ENCODE measurements at places on chromosomes 3 and 15.

GRCh38 chr3:102224171-102224570 lies 210.6 kb upstream of the ZPLD1 start:
- peak; percentile 9 for DNase-seq

DNA sequence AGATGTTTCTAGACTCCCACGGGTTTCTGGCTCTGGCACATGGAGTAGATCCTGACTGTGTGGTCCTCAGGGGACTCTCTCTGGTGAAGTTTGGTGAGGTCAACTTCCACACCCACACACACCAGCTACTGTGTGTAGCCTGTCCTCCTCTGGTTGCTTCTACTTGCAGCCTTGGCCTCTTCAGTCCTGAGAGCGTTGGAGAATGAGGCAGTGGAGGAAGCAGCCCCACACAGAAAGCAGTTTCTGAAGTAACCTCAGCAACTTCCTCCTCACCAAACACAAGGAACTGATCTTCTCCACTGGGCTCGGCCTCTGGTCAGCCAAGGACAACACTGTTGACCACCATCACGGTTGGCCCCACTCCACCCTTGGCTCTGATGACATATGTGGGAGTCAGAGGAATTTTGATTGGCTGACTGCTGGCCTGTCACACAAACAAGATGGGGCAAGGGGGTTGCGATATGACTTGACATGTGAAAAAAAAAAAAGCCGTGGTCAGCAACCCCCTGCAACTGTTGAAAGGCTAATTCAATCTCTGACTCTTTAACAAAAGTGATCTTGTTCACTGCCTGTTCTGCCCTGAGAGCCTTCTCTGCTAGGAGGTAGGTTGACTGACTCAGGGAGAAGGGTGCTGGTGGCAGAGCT lies 19.6 kb downstream of the CD86 start:
- no peak for DNase-seq

DNA sequence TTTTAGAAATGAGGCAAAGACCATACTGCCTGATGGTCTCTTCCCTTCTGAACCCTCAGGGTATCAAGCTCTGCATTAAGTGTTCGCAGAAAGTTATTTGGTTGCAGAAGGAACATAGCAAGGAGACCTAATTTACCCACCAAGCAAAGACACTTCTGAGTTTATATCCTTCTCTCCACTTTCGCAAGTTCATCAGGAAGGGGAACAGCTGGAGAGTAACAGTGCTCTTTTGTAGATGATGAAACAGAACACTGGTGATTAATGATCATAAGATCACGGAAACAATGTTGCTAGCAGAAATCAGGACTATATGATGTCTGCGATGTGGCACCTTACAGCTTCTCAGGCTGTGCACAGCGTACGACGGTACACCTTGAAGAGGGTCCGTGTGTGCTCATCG lies 62.1 kb downstream of the NCEH1 start:
- no peak for DNase-seq

- DNase-seq: no peak
Observed at GRCh38 chr3:156311431-156311830, 191.1 kb downstream of the KCNAB1 start.

GRCh38 chr3:8110966-8111798 lies 390.4 kb upstream of the LMCD1 start:
- DNase-seq: peak; percentile 47

DNA sequence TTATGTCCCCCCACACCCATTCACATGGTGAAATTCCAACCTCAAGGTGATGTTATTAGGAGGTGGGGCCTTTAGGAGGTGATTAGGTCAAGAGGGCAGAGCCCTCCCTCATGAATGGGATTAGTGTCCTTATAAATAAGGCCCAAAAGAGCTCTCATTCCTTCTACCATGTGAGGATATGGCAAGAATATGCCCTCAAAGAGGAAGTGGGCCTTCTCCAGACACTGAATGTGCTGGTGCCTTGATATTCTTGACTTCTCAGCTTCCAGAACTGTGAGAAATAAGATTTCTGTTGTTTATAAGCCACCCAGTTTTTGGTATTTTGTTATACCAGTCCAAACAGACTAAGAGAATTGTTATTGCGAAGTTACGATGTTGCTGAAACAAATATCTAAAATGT lies 94.4 kb downstream of the ANKRD28 start:
- DNase-seq: no peak

DNA sequence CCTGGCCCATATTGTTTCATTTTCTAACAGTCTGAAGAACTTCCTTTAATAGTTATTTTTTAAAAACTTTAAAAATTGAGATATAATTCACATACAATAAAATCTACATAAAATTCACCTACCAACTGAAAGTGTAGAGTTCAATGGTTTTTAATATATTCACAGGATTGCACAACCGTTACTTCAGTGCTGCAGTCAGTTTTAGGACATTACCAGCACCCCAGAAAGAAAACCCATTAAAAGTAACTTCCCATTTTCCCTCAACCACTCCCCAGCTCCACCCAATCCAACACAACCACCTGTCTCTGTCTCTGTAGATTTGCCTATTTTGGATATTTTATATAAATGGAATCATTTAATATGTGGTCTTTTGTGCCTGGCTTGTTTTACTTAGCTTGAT lies 29.6 kb downstream of the MGA start:
- DNase-seq: no peak

- peak; percentile 82 for DNase-seq
Observed at GRCh38 chr15:40357723-40358470, at the start of gene DISP2. DISP2 (plus strand) TSS chr15:40358219; CDS start chr15:40358322, 103 bp downstream.

DNA sequence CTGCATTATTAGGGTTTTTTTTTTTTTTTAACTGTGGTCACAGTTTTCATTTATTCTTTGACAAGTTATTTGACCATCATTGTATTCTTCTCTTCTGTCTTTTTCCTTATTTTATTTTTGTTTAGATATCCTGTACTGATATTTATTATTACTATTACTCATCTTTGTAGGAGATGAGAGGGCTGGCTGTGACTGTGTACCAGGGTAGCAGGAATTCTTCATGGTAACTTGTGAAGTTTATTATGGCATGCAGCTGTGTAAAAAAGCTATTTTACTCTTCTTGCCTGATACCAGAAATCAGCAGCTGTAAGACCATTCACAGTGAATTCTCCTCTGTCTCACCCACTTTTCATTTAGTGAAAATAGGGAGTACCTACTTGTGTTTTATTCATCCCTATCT lies 44.5 kb downstream of the ATP6V1A start:
- no peak for DNase-seq

DNA sequence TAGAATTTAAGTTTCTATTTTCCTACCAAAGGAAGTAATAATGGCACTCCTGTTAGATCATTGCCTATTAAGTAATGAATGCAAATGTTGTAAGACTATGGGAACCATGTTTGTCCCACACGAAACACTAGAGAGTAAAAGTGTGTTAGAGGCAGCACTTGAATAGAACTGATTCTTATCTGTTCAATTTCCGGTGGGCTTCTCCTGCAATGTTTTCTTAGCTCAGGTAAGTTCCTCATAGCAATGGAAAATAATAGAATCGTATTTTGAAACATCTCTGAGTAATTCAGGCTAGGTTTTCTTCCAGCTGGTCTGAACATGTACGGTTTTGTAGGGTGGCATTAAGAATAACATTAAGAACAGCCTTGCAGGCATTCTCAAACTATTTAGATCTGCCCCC lies 145.3 kb upstream of the LIPC start:
- DNase-seq: no peak

DNA sequence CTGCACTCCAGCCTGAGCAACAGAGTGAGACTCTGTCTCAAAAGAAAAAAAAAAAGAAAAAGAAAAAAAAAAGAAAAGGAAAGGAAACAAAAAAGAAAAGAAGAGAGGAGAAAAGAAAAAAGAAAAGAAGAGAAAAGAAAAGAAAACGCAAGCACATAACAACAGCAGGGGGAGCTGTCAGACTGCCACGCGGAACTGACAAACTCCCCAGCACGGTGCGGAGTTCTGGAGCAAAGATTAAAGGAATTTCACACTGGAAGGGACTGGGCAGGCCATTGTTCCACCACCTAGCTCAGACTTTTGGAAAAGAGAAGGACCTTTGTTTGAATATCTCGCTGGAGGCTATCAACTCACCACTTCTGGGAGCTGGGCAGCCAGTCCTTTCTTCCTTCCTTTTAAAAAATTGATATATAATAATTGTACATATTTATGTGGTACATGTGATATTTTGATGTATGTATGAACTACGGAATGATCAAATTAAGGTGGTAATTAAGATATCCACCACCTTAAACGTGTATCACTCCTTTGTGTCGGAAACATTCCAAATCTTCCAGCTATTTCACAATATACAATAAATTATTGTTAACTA lies 40.5 kb downstream of the DPPA2 start:
- DNase-seq: no peak

- DNase-seq: no peak
Observed at GRCh38 chr3:186280737-186281136, 81.3 kb downstream of the DGKG start.

- no peak for DNase-seq
Observed at GRCh38 chr3:50662408-50662807, 12.3 kb upstream of the DOCK3 start.

DNA sequence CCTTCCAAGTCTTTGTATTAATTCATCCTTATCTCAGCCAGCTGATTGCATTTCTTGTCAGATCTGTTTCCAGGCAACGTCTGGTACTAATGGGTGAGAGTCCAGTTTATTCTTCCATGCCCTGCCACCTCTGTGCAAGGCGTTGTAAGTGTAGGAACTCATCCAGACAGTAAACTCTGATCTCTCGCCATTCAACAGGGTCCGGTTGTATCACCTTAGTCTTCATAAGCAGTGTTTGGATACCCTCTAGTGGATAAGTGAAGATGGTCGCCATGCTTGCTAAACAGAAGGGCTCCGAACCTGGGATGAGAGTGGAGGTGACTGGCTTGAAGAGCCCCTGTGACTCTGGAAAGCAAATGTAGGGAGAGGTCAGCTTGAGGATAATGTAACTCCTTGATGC lies 51.6 kb upstream of the CMTM7 start:
- peak; percentile 58 for DNase-seq
